Endothelial cell of coronary artery (primary cell): ENCODE measurements at places on chromosomes 12 and 14. TPM values are rescaled to one million over a fixed set of nuclear protein-coding genes. Genes with fewer than 3 reads are reported as not detected.

C12orf76 gene
- 15.6 and 26.6 TPM in 2 replicates for total RNA-seq

C2CD5 gene
- 14.3 and 18.8 TPM in 2 replicates for total RNA-seq

SIRT4 gene
- total RNA-seq, result 1.3 TPM in 2 replicates

DLK1 gene
- not detected in 2 replicates for total RNA-seq

AMDHD1 gene
- 0.09 TPM in 1 of 2 replicates, not detected in the other for total RNA-seq

BMP4 gene
- 28.3 and 62.3 TPM in 2 replicates for total RNA-seq

TAS2R20 gene
- 1.9 and 4.1 TPM in 2 replicates for total RNA-seq

LALBA gene
- not detected in 2 replicates for total RNA-seq

SLCO1C1 gene
- 0.09 and 0.19 TPM in 2 replicates for total RNA-seq

CLEC4D gene
- total RNA-seq, result not detected in 2 replicates

SIX6 gene
- total RNA-seq, result not detected in 2 replicates

DNAJC22 gene
- total RNA-seq, result 0.27 and 2.0 TPM in 2 replicates

CFAP54 gene
- total RNA-seq, result 18.4 and 22.4 TPM in 2 replicates

RIN3 gene
- 3.9 and 4.9 TPM in 2 replicates for total RNA-seq

DEGS2 gene
- total RNA-seq, result 0.09 TPM in 1 of 2 replicates, not detected in the other

ZFHX2 gene
- 0.27 and 0.38 TPM in 2 replicates for total RNA-seq

MAP4K5 gene
- 32.1 and 57.3 TPM in 2 replicates for total RNA-seq

SAMD15 gene
- 0.94 and 2.6 TPM in 2 replicates for total RNA-seq

MYF6 gene
- total RNA-seq, result not detected in 2 replicates

RPS29 gene
- 1,266 and 2,197 TPM in 2 replicates for total RNA-seq

SIX1 gene
- 0.27 and 0.28 TPM in 2 replicates for total RNA-seq

GLS2 gene
- total RNA-seq, result under 0.01 and 0.18 TPM in 2 replicates

CPNE6 gene
- not detected in 2 replicates for total RNA-seq

CLEC14A gene
- total RNA-seq, result 235 and 286 TPM in 2 replicates
